Activated effector memory CD4-positive, alpha-beta T cell treated with anti-CD3 and anti-CD28 coated beads, Interleukin-2, amount 50 U/mL, for 16 hours (primary cell): ENCODE measurements at places on chromosomes 4 and X.

DNA sequence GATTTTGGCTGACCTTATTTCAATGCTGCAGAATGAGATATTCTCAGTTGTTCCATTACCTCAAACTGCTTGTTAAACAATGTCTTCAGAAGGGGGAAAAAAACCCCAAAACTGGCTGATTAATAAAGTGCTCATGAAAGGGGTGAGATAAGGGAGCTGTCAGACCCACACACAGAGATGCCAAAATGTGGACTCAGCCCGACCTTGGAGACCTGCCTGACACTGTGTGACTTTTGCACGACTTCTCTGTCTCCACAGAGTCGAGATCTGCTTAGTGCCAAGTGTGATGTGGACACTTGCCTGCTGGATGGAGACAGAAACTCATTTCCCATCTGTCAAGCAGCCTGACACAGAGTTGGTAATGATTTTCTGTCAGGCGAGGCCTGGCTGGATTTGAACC, 31.5 kb downstream of the REELD1 start:
- DNase-seq = no peak

DNA sequence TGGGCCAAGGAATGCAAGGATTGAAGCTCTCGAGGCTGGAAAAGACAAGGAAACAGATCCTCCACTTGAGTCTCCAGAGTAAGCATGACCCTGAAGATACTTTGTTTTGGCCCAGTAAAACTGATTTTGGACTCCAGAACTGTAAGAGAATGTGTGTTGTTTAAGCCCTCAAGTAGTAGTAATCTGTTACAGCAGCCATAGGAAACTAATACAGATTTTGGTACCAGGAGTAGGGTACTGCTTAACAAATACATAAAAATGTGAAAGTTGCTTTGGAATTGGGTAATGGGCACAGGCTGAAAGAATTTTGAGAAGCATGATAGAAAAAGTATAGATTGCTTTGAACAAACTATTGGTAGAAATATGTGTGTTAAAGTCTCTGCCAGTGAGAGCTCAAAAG, 17.4 kb upstream of the FRAS1 start:
- DNase-seq = no peak

- DNase-seq = no peak
These were observed 3.2 kb downstream of the PDK3 start for GRCh38 chrX:24468245-24468644.

DNA sequence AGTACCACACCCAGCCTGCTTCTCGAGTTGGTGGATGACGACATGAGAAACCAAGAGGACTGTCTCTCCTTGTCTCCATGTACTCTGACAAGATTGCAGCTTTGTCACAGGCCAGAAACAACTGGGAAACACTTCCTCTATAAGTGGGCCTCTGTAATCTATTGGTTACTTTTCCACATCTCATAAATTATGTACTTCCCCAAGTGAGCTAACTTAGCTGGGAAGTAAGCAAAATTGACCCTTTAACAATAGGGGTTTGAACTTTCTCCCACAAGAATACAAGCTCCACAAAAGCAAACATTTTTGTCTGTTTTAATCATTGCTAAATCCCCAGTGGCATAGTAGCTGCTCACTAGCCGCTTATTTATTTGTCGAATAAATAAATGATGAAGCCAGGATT, 14.1 kb upstream of the USO1 start:
- no peak for DNase-seq

- no peak for DNase-seq
These were observed 84.5 kb downstream of the PRKG2 start for GRCh38 chr4:81130569-81130968.

DNA sequence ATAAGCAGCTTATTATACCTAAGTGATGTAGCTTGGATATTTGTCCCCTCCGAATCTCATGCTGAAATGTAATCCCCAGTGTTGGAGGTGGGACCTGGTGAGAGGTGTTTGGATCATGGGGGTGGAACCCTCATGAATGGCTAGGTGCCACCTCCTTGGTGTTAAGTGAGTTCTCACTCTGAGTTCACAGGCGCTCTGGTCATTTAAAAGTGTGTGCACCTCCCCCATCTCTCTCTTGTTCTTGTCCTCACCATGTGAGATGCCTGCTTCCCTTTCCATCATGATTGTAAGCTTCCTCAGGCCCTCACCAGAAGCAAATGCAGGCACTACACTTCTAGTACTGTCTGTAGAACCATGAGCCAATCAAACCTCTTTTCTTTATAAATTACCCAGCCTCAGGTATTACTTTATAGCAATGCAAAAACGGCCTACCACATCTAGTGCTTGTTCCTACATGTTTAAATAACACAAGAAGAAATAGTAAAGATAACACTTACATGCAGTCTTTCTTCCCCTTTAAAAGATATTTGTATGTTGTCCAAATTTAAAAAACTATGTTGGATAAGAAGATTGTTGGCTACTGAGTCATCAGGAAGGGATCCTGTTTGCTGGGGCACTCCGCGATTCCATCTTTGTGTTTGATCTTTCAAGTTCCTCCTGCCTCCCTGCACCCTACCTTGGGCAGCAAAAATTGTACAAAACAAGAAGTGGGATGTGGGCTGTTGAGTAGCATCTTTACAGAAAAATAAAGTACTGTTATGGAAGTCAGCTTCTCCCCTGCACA, 29.7 kb downstream of the PPP1R2C start:
- DNase-seq = no peak

DNA sequence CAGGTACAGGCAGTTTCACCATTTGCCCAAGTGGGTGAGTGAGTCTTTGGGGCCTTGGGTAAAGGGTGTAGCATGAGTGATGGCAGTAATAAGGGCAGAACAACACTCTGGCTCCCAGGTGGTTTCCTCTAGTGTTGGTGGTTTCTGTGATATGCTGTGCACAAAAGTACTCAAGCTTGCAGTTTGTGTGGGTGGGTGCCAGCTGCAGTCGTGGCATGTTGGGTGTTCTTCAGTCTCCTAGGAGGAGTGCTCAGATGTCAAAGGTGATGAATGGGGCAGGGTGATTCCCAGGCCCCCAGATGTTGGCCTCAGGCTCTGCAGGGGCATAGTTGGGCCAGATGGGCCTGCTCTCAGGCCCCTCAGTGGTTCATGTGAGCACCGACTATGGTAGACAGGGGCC, 166.1 kb upstream of the KLF8 start:
- no peak for DNase-seq

GRCh38 chr4:73599182-73599581, 21.1 kb downstream of the RASSF6 start:
- DNase-seq = no peak

- DNase-seq = no peak
These were observed 73.7 kb upstream of the DUSP21 start for GRCh38 chrX:44770121-44770520.

GRCh38 chr4:101682946-101683345, 107.6 kb upstream of the BANK1 start:
- DNase-seq = no peak
